ENCODE measurements at places on chromosomes 7 and 10. TPM values are rescaled to one million over a fixed set of nuclear protein-coding genes. Genes with fewer than 3 reads are reported as not detected.

DNA sequence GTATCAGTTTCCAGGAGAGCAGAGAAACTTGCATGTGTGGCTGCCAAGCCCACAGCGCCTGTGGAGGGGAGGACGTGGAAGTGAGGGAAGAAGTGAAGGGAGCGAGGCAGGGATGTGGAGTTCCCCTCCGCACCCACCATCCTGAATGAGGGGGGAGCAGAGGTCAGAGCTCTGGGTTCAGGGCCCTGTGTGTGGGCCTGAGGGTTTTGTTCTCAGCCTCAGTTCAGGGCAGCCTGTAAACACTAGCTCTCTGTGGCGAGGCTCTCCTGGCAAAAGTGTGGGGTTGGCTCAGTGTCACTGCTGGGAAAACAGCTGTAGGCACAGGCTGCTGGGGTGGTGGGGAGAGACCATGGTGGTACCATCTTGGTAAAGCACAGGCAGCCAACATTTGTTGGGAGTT is 108.4 kb downstream of the C10orf105 start:
- DNase-seq, result no peak

- no peak for DNase-seq
Observed at GRCh38 chr7:34837316-34837715, 179.3 kb downstream of the NPSR1 start.

DNA sequence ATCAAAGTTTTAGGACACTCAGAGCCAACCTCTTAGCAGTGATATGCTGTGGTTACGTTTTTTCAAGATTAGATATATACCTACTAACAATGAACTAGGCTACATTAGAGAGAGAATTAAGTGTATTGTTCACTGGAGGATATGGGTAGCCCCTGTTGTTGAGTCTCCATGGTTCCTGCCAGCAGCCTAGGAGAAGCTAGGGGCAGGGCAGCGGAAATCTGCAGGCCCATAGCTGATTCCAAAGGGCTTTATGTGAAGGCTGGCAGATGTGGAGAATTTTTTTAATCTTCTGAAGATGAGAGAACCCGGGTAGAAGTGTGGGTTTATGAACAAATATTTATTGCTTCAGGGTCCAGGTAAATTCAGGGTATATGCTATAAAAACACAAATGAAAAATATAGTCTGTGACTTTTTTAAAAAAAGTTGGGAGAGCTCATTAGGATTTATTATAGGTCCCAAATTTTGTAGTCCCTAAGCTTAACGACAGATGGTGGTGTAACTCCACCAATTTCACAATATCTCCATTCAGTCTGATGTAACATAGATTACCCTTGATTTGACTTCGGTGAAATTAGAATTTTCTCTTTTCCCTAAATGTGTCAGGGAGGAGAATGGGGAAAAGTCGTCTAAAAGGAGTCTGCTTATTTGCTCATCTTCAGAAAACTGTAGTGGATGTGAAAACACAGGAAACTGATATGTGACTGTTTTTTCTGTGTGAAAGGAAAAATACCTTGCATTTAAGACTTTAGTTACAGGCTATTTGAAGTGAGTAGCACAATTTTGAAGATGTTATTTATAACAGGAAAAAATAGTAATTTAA is 163.0 kb upstream of the PPP1R3A start:
- no peak for DNase-seq

Gene VAX1
- total RNA-seq, result not detected

Measured in T-cell (primary cell).